ENCODE measurements at places on chromosomes 13 and 19. TPM values are rescaled to one million over a fixed set of nuclear protein-coding genes. Genes with fewer than 3 reads are reported as not detected.

DNA sequence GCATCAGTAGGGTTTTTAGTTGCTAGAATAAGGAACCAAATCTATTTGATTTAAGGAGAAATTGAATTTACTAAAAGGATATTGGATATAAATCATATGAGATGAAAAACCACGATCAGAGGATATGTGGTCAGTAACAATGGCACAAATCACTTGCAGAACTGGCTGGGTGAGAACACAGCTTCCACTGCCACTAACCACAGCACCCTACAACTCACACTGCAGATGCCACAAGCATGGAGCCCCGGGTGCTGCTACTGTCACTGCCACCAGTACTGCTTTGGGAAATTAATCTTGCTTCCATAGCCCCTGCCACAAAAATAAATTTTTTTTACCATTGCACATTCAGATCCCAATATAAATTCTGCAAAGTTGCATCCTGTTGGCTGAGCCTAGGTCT lies 40.6 kb upstream of the KLF12 start:
- DNase-seq = no peak
- H3K36me3 ChIP-seq = no peaks in the 10 kb centered on the region
- no peaks in the 10 kb centered on the region for H3K27me3 ChIP-seq
- no peak overlapping the region for H3K4me3 ChIP-seq
- no peak overlapping the region for H3K27ac ChIP-seq
- H3K4me1 ChIP-seq = no peaks in the 10 kb centered on the region

- H3K27me3 ChIP-seq = no peaks in the 10 kb centered on the region
- no peak overlapping the region for H3K4me3 ChIP-seq
- peak overlapping the region; percentile 79 for H3K27ac ChIP-seq
- no peaks in the 10 kb centered on the region for H3K36me3 ChIP-seq
These were observed 81.1 kb downstream of the STK24 start for GRCh38 chr13:98495627-98496478.

GRCh38 chr13:60448907-60449510 lies 52.0 kb downstream of the TDRD3 start:
- peak; percentile 58 for DNase-seq
- no peak overlapping the region for H3K4me3 ChIP-seq
- H3K27me3 ChIP-seq = no peaks in the 10 kb centered on the region
- H3K27ac ChIP-seq = no peak overlapping the region
- H3K36me3 ChIP-seq = no peaks in the 10 kb centered on the region

- H3K27ac ChIP-seq = peak overlapping the region; percentile 98
- H3K27me3 ChIP-seq = no peaks in the 10 kb centered on the region
- peak overlapping the region; percentile 86 for H3K4me3 ChIP-seq
- peaks cover 2% of the 10 kb centered on the region for H3K4me1 ChIP-seq
- H3K36me3 ChIP-seq = no peaks in the 10 kb centered on the region
These were observed 811 bp downstream of the ARMC6 start for GRCh38 chr19:19034204-19034624.

- H3K4me3 ChIP-seq = no peak overlapping the region
- no peaks in the 10 kb centered on the region for H3K27me3 ChIP-seq
These were observed 47.5 kb downstream of the CPAMD8 start for GRCh38 chr19:16978839-16979802.

DNA sequence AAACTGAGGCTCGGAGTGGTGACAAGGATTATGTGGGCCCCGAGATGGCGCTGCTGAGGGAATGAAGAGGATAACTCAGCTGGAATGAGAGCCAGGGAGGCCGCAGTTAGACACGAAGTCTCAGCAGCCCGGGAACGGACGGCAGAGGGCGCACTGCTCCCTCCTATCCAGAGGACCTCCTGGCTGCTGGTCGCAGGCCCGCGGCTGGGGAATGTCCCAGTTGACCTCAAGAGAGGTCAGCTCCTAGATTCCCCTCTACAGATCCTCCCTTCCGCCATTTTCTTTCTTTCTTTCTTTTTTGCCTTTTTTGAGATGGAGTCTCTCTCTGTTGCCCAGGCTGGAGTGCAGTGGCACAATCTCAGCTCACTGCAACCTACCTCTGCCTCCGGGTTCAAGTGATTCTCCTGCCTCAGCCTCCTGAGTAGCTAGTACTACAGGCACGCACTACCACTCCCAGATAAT lies 24.1 kb upstream of the ASPDH start:
- peak; percentile 91 for DNase-seq
- H3K27ac ChIP-seq = no peak overlapping the region
- H3K4me3 ChIP-seq = no peak overlapping the region
- no peaks in the 10 kb centered on the region for H3K27me3 ChIP-seq

- peak within 1 kb of the TSS; percentile 18 for H3K27ac ChIP-seq
- DNase-seq = peak; percentile 86
- no peaks in the 10 kb centered on the region for H3K36me3 ChIP-seq
These were observed at the start of gene FXYD5 for GRCh38 chr19:35154525-35155406. TSS of gene FXYD5 (plus strand) at chr19:35154735. CDS start at chr19:35155551, 816 bp downstream.

- no peak overlapping the region for H3K4me3 ChIP-seq
- H3K27ac ChIP-seq = no peak overlapping the region
These were observed 13.3 kb downstream of the ZDHHC20 start for GRCh38 chr13:21445759-21446158.

GRCh38 chr13:93146584-93147297 lies 79.9 kb upstream of the GPC6 start:
- no peak overlapping the region for H3K4me3 ChIP-seq
- H3K27me3 ChIP-seq = no peaks in the 10 kb centered on the region
- DNase-seq = peak; percentile 28
- H3K36me3 ChIP-seq = no peaks in the 10 kb centered on the region

- H3K4me3 ChIP-seq = no peak overlapping the region
- H3K27ac ChIP-seq = no peak overlapping the region
- H3K36me3 ChIP-seq = no peaks in the 10 kb centered on the region
These were observed 35.1 kb downstream of the IL17D start for GRCh38 chr13:20738616-20739015.

The CCDC70 gene
- not detected for total RNA-seq

The RGS9BP gene
- total RNA-seq = 4.0 TPM

The CLDND2 gene
- total RNA-seq = not detected

The PPP1R13L gene
- 8.7 TPM for total RNA-seq

The B3GLCT gene
- 10.8 TPM for total RNA-seq

The ERICH6B gene
- not detected for total RNA-seq

The BICRA gene
- 2.2 TPM for total RNA-seq

The TTC9B gene
- not detected for total RNA-seq

All from hepatocyte (in vitro differentiated cells).